ENCODE measurements at places on chromosomes 16 and 17.
A peak's percentile ranks its signal among the peaks of the same experiment; 100 is the strongest.

GRCh38 chr17:28038802-28039201 lies 3.7 kb upstream of the NLK start:
- no peak for DNase-seq

DNA sequence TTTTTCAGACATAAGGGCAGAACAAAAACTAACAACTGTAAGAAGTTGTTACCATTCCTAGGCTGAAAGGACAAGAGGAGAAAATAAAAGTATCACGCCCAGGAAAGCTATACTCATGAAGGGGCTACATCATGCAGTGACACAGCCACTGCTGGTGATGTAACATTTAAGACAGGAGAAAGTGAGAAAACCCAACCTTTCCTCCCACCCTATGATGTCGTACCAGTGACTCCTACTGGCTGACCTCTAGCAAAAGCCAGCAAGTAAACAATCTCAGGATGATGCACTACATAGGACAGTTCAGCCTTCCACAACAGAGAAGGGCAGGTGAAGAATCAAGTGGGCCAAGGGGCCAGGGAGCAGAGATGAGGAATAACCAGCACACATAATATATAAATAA lies 14.0 kb upstream of the OR1E2 start:
- DNase-seq, result no peak

- DNase-seq, result no peak
Measured at GRCh38 chr17:59826706-59827453, 65.9 kb downstream of the TUBD1 start.

DNA sequence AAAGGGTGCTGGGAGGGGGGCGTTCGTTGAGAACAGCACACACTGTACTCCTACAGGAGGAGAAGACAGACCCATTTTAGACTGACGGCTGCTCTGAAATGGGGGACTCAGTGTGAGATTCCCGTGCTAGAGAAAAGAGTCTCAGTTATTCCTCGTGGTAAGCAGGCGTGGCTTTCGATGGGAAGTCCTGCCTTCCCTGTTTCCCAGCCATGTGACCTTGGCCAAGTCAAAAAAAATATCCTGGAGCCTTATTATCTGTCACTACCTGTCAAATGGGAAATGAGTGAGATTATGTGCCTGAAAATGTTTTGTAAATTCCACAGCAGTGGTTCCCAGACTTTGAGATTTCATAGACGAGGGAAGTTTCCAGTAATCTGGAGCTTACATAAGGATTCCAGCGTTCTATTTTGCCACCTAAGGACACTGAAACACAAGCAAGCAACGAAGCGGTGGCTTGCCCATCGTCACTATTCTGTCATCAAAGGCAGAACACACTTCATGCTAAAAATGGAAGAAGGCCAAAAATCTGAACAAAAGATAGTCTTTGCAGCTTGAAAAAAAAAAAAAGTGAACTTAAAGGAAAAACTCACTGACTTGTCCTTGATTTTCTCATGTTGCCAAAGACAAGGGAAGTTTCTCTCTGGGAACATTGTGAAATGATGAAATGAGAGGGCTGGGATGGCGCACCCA lies 253.4 kb upstream of the RPL38 start:
- DNase-seq, result no peak

DNA sequence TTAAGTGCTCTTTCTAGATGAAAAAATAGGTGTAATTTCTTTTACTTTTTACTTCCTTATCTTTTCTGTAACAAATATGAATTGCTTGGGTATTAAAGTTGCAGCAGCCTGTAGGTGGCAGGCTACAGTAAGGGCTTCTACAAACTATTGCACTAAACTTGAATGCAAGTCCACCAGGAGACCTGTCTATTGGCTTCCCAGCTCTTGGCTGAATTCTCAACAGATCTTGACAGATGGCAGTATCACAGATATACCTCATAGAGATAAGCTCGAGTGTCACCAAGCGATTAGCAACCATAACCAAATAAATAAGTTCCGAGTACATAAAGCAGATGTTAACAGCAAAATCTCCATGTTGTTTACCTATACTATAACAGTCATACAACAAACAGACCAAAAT lies 5.9 kb downstream of the BBS2 start:
- DNase-seq, result peak; percentile 35

DNA sequence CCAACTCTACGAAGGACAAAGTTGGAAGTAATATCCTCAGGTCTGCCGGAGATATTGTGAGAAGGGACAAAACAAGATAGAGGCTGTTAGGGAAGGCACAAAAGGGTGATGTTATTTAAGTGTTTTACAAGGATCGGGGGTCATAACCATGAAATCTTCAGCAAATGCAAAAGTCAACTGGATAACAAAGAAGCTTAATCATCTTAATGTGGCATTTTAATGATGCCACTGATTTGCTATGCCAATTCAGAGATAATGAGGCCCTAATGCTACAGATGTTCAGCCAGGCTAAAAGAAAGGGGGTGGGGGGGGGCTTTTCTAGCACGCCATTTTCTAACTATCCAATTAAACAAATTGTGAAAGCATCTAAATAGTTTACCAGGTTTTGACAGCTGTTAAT lies 63.1 kb downstream of the IKZF3 start:
- DNase-seq, result no peak

DNA sequence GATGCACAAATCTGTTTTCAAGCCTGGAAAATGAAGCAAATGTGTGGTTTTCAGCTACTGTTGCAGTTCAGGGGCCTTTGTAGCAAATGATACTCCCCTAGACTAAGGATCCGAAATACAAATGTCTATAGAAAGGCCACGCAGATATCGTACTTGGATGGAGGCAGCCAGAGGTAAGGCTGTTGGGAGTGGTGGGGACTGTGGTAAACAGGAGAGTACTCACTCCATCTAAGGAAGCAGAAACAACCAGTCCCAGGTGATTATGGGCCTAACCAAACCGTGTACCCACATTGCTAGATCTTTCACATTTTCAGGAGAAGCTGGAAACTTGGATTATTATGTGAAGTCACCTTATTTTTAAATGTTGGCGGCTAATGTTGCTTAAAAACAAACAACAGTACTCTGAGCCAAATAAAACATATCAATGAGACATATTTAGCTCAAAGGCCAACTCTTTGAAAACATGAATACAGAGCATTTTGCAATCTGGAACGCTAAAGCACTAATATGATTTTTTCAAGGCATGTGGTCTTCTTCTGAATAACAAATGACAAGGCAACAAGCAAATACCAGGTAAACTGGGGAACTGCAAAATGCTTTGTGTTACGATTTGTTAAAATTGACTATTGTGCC lies 110.1 kb downstream of the YPEL2 start:
- no peak for DNase-seq

GRCh38 chr16:30659507-30660423 lies 1.5 kb downstream of the FBRS start:
- peak; percentile 61 for DNase-seq

GRCh38 chr17:65072660-65073071 lies 16.1 kb upstream of the GNA13 start:
- no peak for DNase-seq

DNA sequence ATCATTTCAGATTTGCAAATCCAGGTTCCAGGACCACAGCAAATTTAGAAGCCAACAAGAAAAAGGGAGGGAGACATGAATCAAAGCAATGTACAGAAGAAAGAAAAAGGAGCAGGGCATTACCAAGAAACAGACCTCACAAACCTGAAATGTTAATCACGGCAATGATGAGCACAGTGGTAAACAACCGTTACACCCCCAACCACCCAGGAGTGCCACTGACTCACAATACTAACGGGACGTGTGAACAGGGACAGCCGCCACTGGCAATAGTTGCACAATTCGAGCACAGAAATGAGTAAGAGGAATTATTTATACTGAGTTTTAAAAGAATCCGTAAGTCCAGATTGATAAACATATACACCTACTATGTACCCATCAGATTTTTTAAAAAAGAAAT lies 13.8 kb downstream of the USP22 start:
- DNase-seq, result peak; percentile 29

DNA sequence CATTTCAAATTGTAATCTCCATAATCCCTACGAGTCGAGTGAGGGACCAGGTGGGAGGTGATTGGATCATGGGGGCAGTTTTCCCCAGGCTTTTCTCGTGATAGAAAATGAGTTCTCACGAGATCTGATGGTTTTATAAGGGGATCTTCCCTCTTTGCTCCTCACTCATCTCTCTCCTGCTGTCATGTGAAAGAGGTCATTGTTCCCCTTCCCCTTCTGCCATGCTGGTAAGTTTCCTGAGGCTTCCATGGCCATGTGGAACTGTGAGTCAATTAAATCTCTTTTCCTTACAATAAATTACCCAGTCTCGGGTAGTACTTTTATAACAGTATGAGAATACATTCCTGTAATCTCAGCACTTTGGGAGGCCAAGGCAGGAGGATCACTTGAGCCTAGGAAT lies 76.7 kb upstream of the MARCHF10 start:
- DNase-seq, result no peak

DNA sequence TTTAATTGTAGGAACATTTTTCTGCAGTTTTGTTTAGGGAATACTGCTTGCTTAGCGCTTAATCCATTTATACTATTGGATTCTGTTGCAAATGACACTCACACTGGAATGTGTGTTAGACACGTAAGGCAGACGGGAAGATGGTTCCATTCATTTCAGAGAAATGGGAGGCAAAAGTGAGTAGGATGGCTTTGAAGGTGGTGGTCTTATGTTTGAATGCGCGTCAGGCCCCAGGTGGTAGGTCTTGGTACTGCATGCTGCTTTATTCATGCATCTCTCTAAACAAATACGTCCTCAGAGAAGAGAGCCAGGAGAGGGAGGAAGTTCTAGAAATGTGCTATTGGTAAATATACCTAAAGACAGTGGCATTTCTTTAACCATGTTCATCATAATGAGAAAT lies 997.6 kb upstream of the RBFOX1 start:
- DNase-seq, result no peak

DNA sequence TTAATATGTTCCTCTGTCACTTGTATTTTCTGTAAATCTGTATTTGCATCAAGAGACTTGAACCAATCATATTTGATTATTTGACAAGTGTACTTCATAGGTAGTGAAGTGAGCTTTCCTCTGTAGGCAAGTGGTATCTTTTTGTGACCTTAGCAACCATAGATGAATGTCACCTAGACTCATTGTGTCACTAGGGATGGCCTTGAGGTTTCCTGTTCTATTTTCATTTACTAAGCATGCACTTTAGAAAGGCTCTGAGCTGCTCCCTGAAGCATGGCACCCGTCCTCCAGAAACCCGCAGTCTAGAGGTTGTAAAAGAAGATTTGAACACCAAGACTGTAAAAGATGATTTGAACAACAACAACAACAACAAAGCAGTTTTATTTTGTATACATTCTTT lies 151.7 kb downstream of the PRKCB start:
- DNase-seq, result no peak

GRCh38 chr16:8796469-8797363 lies 723 bp downstream of the TMEM186 start:
- no peak for DNase-seq

DNA sequence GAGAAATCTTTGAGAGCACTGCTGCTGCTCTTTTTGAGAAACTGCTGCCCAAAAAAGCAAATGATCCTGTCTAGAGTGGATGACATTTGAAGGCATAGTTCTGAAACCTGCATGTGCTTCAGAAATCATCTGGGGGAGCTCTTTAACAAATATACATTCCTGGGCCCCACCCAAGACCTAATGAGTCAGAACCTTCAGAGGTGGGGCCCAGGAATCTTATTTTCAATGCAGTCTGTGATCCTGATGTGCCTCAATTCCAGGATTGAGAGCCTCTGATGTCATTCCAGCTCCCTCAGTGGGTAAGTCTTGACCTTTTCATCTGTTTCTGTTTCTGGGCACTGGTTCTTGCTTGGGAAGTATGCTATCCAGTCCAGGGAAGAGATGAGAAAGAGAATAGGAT lies 42.3 kb downstream of the HNF1B start:
- no peak for DNase-seq

GRCh38 chr17:39080421-39081078 lies 70.9 kb downstream of the PLXDC1 start:
- no peak for DNase-seq

DNA sequence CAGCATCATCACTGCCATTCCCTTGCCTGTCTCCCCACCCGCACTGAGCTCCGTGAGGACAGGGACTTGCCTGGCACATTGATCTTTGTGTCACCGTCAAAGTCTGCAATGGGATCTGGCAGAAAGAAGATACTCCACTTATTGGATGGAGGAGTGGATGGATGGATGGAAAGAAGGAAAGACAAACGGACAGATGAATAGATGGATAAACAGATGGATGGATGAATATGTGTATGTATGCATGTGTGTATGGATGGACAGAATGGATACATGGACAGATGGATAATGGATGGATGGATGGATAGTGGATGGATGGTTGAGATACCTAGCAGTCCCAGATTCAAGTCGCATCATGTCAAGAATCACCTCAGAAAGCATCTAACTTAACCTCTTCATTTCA lies 99.9 kb downstream of the SDK2 start:
- no peak for DNase-seq

GRCh38 chr17:58822148-58823050 lies 66.7 kb downstream of the PPM1E start:
- DNase-seq, result no peak

GRCh38 chr17:18184143-18185031 lies 759 bp downstream of the ALKBH5 start:
- peak; percentile 73 for DNase-seq

- no peak for DNase-seq
Measured at GRCh38 chr17:80921159-80921558, 70.5 kb upstream of the CHMP6 start.

DNA sequence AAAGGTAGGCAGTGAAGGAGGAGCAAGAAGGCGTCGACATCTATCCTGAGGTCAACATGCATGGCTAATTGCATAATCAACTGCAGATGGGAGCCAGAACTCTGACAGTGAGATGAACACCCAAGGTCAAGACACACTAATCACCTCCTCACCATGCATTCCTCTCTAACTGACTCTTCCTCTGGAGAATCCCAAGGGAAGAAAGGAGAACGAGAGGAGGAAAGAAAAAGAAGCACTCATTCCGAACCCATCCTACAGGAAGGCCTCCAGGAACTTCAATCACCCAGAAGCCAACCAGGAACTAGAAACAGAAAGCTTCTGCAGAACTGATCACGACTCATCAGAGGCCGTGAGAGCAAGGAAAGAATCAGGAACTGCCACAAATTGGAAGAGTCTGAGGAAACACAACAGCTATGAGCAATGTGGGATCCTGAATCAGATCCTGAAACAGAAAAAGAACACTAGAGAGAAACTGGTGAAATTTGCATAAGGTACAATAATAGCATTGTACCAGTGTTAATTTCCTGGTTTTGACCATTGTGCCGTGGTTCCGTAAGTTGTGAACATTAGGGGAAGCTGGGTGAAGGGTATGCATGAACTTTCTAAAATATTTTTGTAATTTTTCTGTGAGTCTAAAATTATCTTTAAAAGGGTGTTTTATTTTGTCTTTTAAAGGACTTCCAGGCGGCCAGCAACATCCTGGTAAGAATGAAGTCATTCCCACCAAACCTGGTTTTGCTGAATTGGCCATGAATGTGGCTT lies 10.0 kb upstream of the BEAN1 start:
- DNase-seq, result no peak

- peak; percentile 15 for DNase-seq
Measured at GRCh38 chr17:17495536-17496188, 533 bp downstream of the RASD1 start.

- no peak for DNase-seq
Measured at GRCh38 chr17:51165680-51166197, 472 bp upstream of the NME2 start.

- no peak for DNase-seq
Measured at GRCh38 chr17:74641224-74641957, 17.9 kb upstream of the CD300E start.
